ENCODE measurements at places on chromosomes 16 and 17.

DNA sequence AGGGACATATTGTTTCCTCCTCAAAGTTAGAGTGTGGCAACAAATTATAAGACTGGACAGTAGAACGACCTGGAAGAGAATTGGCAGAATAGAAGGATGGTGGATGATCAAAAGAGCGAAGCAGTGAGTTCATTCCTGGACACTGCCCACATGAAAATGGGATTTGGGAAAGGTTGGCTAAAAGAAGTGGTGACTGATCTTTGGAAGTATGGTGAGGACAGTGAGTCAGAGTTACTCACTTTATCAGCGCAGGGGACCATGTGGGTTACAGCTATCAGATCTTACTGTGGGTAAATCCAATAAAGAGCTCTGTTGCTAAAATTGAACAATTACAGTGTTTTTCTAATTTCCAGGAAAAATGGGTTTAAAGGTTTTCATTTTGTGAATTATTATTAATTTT is 2.7 kb upstream of the TANC2 start:
- DNase-seq = no peak

DNA sequence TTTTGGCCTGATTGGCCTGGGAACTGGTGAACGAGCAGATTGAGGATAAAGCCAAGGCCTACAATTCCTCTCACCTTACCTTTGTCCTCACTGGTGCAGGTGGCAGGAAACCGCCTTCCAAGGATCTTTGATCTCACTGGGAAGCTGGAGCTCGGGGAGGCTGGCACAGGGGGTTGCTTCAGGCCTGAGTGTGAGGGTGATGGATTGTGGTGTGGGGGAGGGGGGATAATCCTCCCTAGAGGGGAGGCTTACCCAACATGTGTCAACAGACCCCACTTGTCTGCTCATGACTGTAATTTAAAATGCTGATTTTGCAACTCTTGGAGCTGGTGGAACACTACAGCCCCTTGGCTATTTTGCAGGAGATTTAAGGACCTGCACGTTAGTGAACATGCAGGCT is 4.5 kb upstream of the RMI2 start:
- DNase-seq = no peak

DNA sequence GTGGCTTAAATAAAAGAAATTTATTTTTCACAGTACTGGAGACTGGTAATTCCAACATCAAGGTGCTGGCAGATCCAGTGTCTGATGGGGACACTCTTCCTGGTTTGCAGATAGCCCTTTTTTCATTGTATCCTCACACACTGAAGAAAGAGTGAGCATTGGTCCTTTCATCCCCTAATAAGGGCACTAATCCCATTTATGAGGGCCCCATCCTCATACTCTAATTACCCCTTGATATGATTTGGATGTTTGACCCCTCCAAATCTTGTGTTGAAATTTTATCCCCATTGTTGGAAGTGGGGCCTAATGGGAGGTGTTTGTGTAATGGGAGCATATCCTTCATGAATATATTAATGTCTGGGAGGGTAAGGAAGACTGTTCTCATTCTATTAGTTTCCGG is 9.4 kb upstream of the FAM20A start:
- no peak for DNase-seq

DNA sequence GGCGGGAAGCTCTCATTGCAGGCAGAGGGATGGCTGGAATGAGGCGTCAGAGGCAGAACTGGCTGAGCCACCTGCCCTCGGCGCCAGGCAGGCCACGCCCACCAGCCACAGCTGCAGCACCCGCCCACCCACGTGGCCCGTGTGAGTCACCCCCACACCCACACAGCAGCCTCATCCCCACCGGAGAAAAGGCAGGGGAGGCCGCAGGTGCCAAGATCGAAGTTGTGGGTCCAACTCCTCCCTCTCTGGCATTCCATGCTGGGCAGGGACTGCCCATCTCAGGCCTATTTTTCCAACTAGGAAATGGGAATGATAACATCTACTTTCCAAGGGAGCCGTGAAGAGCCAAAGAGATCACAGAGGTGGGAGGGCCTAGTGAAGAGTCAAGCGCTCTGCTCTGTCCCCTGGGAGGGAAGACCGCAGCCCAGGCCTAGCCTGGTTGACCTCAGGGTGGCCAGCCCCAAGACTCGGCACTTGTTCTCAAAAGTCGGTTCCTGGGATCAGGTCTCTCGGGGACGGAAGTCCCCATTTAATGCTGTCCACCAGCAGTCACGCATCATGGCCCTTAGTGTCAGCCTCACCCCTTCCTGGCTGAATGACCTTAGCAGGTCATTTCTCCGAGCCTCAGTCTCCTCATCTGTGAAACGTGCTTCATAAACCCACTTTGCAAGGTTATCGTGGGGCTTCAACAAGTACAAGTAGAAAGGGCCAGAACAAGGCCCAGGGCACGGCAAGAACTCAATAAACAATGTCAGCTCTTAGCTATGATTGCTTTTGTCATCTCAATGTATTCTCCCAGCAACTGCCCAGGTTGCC is at the start of gene TRPV3:
Gene TRPV3 (minus strand): TSS at position 45 of the 816 bp plus-strand sequence. CDS start 2,962 bp downstream, outside the sequence.
- no peak for DNase-seq

DNA sequence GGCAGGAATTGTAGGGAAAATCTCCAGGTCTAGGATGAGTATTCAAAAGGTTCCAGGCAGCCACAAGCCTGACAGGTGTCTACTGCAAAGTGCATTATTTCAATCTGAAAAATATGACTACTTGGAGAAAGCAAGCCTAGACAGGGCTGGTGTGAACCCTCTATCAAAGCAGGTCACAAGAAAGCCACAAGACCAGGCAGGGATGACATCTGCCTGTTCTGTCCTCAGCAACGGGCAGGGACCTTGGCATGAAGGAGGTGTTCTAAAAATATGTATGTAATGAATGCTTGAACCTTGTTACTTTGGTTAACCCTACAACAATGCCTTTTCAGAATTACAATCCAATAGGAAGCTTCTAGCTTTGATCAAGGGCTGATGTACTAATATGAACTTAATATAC is 1.2 kb upstream of the COX6A2 start:
- no peak for DNase-seq

- DNase-seq = no peak
These were observed 55.6 kb downstream of the CYLD start for GRCh38 chr16:50797456-50797855.

DNA sequence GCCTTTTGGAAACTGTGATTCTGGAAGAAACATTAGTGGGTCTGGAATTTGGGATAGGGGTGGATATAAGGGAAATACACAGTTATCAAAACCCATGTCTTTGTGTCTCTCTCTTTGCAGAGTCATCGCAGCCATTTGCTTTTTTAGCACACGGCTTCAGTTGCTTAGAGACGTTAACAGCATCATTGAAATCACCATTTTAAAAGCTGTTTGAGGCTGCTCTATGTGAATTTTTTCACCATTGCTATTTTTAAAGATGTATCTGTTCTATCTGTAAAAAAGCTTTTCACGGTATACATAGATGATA is 47.3 kb downstream of the OMG start:
- DNase-seq = no peak

- no peak for DNase-seq
These were observed 521 bp downstream of the GGA2 start for GRCh38 chr16:23509782-23510163.

- DNase-seq = no peak
These were observed 40.4 kb downstream of the TNFRSF13B start for GRCh38 chr17:16931318-16932060.

GRCh38 chr17:29977836-29978235 is 36.4 kb downstream of the EFCAB5 start:
- DNase-seq = no peak

GRCh38 chr17:40382251-40382650 is 17.7 kb upstream of the GJD3 start:
- DNase-seq = no peak

DNA sequence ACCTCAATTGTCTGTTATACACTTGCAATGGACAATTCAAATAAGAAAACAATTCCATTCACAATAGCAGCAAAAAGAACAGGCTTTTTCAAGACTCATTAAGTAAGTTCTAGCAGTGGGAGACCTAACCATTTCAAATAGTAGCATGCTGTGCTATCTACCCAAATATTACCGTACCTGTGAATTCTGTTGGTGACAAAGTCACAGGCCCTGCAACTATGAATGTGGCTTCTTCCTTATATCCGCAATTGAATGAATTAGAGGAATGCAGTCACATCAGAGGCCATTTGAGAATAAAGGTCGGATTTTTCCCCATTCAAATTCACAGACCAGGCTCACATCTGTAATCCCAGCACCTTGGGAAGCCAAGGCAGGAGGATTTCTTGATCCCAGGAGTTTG is 800 bp upstream of the NME4 start:
- no peak for DNase-seq

DNA sequence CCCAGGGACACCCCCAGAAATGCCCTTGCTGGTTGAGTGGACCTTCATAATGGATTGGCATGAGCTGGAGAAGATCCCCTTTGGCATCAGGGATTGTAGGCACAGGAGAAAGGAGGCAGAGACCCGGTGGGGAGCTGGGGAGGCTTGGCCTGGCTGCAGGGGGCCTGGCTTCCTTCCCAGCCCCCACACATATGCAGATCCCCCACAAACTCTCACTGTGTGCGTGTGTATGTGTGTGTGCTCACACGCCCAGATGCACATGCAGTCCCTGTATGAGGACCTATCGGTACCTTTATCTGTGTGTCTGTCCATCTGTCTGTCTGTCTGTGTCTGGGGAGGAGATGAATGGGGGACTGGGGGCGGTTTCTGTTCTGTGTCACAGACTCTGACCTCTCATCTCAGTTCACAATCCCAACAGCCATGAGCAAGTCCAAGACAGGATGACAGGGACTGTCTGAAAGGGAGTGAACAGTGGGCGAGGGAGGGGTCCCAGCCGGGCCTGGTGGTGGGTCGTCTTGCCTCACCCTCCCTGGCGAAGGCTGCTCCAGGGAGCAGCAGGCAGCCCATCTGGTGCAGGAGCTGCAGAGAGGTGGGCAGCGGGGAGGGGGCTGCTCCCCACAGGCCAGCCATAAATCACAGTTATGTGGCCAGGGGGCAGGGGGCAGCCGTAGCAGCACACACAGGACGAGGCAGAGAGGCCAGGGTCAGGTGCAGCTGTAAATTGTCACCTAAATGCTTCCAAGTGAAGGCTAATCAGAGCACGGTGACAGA is 46.7 kb upstream of the LHX1 start:
- no peak for DNase-seq

DNA sequence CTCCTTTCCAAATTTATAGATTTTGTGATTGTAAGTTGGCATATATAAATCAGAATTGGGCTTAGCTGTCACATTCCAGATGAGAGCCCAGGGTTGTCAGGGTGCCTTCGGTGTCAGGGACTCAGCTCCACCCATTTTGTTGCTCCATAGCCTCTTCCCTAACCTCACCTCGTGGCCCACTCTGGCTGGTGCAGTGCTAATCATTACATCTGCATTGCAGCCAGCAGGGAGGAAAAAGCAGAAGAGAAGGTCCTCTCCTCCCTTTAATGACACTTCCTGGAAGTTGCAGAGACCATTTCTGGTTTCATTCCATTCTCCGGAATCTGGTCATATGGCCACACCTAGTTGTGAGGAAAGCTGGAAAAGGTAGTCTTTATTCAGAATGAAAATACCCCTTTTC is 113.3 kb downstream of the CCT6B start:
- DNase-seq = no peak

DNA sequence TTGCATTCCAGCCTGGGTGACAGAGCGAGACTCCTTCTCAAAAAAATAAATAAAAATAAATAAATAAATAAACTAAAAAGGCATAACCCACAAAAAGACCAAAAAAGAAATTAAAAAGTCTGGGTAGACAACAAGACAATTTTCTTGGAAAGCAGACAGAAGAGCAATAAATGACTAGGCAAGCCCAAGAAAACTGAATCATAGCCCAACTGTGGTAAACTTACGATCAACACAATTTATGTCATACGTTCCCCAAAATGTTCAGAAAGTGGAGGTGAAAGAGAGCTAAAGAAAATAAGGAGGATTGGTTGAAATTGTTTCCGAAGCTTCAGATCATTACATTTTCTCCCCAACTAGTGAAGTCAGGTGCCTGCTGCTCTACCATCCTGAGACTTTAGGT is 31.3 kb upstream of the C17orf78 start:
- DNase-seq = no peak

DNA sequence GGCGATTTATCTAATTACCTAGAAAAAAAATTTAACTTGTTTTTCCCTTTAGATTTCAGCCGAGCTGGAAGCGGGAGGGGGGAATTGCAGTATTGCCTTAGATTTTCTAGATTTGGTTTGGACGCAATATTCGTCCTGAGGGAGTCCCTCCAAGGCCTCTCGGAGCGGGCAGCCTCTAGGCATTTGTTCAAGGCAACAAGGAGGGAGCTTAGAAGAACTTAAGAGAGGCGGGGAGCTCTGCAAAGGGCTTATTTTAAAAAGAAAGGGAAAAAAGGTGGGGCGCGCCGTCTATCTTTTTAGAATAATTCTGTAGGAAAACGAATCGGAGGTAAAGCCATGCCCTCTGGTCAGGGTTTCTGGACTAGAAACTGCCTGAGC is 407 bp upstream of the TMEM94 start:
- no peak for DNase-seq

- no peak for DNase-seq
These were observed 4.3 kb downstream of the TSR3 start for GRCh38 chr16:1347286-1347855.

DNA sequence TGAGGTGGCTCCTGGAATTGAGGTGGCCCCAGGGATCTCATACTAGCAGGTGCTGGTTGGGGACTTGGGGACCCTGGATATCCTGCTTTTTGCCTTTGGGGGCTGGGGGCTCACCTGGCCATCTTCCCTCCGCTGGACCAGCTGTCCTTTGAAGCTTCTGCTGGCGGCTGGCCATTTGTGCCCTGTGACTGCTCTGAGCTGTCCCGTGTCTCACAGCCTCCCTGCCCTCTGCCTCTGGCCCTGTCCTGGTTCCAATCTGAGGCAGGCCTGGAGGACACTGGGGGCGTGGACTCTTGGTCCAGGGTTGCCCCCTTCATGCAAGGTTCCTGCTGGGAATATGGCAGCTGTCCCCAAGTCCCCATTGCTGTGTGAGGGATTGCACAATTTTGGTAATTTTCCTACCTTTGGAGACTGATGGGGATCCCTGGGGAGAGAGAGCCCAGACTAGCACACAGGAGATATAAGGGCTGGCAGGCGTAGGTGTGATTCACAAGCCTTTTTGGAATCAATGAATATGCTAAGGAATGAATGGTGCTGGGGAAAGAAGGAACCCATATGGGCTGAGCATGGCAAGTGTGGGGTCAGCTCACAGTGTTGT is 19.2 kb downstream of the ADCY7 start:
- no peak for DNase-seq

- DNase-seq = no peak
These were observed 47.9 kb upstream of the NLK start for GRCh38 chr17:27994586-27994985.

- no peak for DNase-seq
These were observed 90.7 kb upstream of the WSB1 start for GRCh38 chr17:27203241-27203640.

- no peak for DNase-seq
These were observed 20.5 kb upstream of the EMP2 start for GRCh38 chr16:10600782-10601443.

GRCh38 chr16:52463904-52464303 is 83.0 kb downstream of the TOX3 start:
- DNase-seq = no peak

- no peak for DNase-seq
These were observed 35.8 kb downstream of the LITAF start for GRCh38 chr16:11550791-11551498.

Measured in left colon (tissue), 2 donors.